Uterus (tissue), 4 donors: ENCODE measurements at places on chromosomes 12 and 14. TPM values are rescaled to one million over a fixed set of nuclear protein-coding genes. Genes with fewer than 3 reads are reported as not detected.

DNA sequence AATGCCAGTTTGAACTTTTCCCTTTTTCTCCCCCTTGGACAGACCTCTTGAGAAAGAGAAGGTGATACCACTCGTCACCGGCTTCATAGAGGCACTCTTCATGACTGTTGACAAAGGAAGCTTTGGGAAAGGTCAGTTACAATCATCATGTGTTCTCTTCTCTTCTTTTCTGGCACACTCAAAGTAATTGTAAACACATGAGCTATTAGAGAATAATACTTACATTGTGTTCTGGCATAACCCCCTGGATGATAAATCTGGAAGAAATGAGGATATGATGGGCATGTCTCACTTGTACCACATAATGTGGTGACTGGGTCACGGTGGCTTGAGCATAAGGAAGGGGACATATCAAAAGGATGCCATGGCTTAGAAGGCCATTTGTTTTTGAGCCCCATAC is 20.0 kb downstream of the UTP20 start:
- no peaks in the 10 kb centered on the region for H3K36me3 ChIP-seq
- H3K4me3 ChIP-seq, result no peak overlapping the region
- H3K27ac ChIP-seq, result no peak overlapping the region
- no peak for DNase-seq
- no peaks in the 10 kb centered on the region for H3K27me3 ChIP-seq

- H3K27ac ChIP-seq, result no peak overlapping the region
- DNase-seq, result no peak
- no peak overlapping the region for H3K4me3 ChIP-seq
- no peaks in the 10 kb centered on the region for H3K27me3 ChIP-seq
Observed at GRCh38 chr12:122238861-122239260, 13.0 kb upstream of the DIABLO start.

GRCh38 chr12:98373025-98373554 is 142.3 kb upstream of the TMPO start:
- no peak for DNase-seq
- no peak overlapping the region for H3K27ac ChIP-seq
- H3K36me3 ChIP-seq, result no peaks in the 10 kb centered on the region
- no peak overlapping the region for H3K4me3 ChIP-seq

DNA sequence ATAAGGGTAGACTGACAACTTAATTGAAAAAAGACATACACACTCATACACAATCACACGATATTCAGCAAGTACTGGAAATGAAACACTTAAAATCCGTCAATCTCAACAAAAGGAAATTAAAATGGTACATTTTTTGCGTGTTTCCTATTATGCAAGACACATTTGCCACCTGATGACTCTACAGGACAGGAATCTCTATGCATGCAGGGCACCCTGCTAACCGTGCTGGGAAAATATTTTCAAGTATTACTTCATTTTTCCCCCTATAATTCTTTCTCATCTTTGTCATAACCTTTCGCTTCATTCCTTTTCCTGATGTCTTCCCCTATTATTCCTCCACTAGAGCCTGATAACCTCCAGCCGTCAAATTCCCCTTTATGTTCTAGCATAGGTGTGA is 150.2 kb downstream of the TMEM132D start:
- no peaks in the 10 kb centered on the region for H3K4me1 ChIP-seq
- H3K27me3 ChIP-seq, result no peaks in the 10 kb centered on the region
- DNase-seq, result no peak
- no peaks in the 10 kb centered on the region for H3K36me3 ChIP-seq
- H3K27ac ChIP-seq, result no peak overlapping the region

DNA sequence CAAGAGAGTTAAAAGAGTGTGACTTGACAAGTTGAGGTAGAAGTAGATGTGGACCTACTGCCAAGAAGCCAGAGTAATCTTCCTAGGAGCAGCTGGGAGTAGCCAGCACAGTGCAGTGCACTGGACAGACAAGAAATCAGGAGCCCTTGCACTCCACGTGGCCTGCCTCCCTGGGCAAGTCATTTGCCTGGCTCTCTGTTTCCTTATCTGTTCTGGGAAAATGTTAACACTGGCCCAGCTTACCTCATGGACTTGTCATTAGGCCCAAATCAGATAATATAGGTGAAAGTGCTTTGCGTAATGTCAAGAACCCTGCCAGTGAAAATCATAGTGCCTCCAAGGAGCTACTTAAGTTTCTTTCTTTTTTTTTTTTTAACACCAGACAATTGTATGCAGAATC is 19.2 kb downstream of the SLC7A8 start:
- H3K36me3 ChIP-seq, result no peaks in the 10 kb centered on the region
- H3K27me3 ChIP-seq, result no peaks in the 10 kb centered on the region
- no peak for DNase-seq
- no peak overlapping the region for H3K4me3 ChIP-seq
- H3K27ac ChIP-seq, result no peak overlapping the region

DNA sequence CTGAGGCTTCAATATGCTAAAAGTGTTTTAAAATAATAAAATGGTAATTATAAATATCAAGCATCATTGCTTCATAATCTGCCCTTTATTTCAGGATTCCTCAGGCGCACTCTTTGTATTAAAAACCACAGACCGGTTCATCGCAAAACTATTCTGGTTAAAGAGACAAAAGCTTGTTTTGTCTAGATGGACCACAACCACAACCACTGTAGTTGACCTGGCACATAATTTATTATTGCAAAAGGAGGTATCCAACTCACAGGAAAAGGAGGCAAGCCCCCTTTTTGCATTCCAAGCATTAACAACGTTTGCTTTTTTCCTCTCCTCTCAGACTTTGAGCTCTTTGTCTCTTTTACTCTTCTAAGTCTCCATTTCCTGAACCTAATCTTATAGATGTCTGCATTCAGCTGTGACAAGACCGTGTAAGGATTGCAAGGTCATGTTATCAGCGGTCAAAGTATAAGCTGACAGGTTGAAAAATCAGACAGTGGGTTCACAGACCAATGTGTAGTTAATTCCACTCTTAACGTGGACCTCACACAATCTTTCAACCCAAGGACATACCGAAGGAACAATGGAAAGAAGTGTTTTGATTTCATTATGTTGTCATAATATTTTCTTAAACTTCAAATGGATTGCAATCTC is 1057.6 kb downstream of the GALC start:
- H3K4me3 ChIP-seq, result no peak overlapping the region
- DNase-seq, result no peak
- no peaks in the 10 kb centered on the region for H3K36me3 ChIP-seq

DNA sequence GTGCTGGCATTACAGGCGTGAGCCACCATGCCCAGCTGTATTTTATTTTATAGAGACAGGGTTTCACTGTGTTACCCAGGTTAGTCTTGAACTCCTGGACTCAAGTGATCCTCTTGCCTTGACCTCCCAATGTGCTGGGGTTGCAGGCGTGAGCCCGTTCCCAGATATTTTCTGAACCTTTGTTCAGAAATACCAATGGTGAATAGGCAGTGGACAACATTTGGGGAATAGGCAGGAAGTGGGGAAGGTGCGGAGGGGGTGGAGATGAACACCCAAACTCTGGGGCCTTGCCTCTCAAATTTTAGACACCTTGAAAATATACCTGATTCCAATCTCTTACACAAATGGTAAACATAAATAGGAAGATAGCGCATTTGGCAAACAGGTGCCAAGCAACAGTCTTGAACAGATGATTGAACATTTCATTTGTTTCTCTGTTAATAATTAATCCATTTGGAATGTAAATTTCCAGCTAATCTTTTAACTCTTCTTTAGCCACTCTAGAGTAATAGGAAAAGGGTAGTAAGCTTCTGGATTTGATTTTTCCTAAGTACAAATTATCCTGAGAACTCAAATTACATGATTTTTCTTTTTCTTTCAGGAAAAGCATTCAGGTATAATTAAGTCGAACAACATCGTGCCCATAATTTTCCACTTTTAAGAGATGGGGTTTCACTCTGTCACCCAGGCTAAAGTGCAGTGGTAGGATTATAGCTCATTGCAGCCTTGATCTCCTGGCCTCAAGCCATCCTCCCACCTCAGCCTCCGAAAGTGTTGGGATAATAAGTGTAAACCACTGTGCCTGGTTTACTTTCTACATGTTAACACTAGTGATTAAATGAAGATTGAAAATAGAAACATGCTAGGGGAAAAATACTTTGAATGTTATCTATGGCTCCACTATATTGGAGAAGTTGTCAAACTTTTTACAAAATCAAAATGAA is 22.9 kb upstream of the RNF34 start:
- no peaks in the 10 kb centered on the region for H3K36me3 ChIP-seq

Gene RNASE3
- not detected for total RNA-seq

Gene FOXM1
- total RNA-seq, result not detected

Gene KLHL33
- not detected for total RNA-seq
